ENCODE measurements at places on chromosomes 11 and 22.

GRCh38 chr11:130029137-130029536 is 26.5 kb upstream of the PRDM10 start:
- no peak for DNase-seq

GRCh38 chr11:68695531-68695930 is 11.2 kb downstream of the GAL start:
- DNase-seq: no peak

- no peak for DNase-seq
These were observed 5.6 kb downstream of the PIM3 start for GRCh38 chr22:49966041-49966773.

DNA sequence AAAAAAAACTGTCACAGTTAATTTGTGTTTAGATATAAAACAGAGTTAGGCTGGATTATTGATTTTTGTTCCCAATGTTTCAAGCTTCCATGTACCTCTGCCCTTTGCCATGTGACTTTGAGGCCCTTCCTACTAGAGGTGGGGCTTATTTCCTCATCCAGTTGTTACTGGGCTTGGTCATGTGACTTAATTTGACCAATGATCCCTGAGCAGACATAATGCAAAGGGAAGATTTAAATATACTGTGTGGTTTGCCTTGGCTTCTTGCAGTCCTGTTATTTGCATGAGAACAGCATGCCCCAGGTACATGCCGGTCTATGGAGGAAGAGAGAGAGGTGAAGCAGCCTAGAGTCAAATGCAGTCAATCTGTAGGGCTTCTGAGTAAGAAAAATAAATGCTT is 347.0 kb downstream of the MIAT start:
- no peak for DNase-seq

GRCh38 chr11:87493516-87493915 is 455.8 kb downstream of the TMEM135 start:
- no peak for DNase-seq

- no peak for DNase-seq
These were observed 1.2 kb downstream of the NUP160 start for GRCh38 chr11:47846998-47847397.

- DNase-seq: no peak
These were observed 2.9 kb upstream of the CAPN5 start for GRCh38 chr11:77063861-77064260.

DNA sequence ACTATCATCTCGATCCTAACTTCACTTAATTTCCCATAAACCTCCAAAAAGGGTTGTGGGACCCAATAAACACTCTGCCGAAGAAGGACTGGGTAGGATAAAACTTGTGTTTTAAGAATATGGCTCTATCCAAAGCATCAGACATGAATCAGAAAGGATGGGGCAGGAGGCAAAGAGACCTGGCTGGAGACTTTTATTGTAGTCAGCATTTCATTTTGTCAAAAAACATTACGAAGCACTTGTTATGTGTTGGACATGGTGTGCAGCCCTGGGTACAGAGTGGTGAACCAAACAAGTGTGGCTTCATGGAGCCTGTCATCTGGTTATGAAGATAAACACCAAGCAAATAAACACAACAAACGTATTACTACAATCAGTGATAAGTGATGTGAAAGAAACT is 17.3 kb downstream of the IL10RA start:
- no peak for DNase-seq

GRCh38 chr22:35541254-35541748 is 670 bp downstream of the RASD2 start:
- DNase-seq: no peak

DNA sequence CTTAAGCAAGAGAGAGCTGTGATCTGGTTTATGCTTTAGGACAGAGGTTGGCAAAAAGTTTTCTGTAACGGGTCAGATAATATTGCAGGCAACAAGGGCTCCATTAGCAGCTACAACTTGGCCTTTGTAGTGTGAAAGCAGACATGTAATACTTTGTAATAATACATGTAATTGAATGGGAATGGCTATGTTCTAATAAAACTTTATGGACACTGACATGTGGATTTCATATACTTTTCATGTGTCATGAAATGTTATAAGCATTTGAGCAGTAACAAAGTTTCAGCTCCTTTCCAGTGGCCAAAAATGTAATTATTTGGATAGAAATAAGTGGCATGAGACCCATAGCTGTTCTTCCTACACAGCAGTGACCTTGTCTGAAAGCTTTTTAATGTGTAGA is 3.1 kb downstream of the DYNC2H1 start:
- no peak for DNase-seq

GRCh38 chr22:35330258-35330861 is 30.7 kb downstream of the TOM1 start:
- no peak for DNase-seq

DNA sequence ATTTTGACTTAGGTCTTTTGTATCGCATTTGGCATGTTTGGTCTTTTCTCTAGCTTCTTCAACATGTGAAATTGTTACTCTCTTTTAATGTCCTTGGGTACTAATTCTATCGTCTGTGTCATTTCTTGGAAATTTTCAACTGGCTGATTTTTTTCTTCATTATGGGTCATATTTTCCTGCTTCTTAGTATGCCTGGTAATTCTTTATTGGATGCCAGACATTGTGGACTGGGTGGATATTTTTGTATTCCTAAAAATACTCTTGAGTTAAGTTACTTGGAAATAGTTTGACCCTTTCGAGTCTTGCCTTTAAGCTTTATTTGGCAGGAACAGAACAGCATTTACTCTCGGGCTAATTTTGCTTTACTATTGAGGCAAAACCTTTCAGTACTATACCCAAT is 140.1 kb downstream of the ETS1 start:
- no peak for DNase-seq

DNA sequence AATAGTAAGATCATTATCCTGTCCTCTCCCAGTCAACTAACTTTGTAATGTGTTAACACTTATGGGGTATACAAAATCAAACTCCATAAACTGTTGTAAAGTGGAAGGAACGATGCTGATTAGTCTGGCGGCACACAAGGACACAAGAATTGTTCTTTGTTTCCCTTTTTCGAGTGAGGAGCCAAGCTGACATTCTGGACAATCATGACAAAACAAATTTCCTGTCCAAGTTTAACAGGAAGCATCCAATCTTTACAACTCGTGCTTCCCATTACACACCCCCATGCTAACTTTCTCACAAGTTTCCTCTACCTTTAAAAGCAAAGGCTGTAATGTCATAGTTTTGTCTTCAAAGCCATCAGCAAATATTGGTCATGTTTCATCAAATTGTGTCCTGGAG is 20.4 kb upstream of the LDLRAD3 start:
- DNase-seq: no peak

DNA sequence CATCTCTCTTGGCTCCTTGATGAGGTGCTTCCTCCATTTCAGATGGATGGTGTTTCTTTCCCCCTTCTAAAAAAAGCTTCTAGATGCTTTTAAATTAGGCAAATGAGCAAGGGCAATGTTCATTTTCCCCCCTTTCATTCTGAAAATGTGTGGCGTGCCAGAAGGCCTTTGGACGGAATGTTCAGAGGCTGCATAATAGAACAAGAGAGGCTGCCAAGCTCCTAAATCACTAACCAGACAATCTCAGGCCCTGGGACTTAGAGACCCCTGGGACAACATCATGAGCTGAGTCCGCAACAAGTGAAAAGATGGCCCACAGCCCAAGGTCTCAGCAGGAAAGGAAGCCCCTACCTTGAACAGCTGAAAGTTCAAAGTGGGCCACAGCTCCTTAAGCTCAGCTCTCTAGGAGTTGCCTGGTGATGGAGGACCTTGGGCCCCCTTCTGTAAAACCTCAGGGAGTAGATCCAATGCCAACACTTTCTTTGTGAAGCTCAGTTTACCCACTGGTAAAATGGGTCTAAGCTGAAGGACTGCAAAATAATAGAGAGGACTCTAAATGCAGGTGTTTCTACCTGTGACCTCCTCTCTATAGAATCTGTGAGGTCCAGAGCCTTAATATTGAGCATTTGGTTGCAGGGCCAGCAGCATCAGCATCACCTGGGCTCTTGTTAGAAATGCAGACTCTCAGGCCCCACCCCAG is 144.0 kb downstream of the FBXO7 start:
- no peak for DNase-seq

DNA sequence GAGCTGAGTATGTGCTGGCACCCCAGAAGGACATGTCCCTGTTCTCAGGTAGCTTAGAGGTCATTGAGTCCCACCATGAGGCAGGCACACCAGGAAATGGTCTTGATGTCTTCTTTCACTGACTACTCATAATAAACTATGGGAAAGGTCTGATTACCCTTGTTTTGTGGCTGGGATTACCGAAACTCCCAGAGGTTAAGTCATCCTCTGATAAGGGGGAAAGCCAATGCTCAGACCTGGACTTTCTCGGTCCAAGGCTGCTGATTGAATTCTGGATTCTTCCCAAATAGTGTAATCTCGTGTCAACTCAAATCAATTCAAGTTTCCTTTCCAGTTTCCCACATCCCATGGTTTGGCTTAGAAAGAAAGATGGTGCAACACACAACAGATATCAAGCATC is 3.7 kb upstream of the CD44 start:
- DNase-seq: no peak

- DNase-seq: no peak
These were observed 6.6 kb downstream of the PARVB start for GRCh38 chr22:44030702-44031082.

DNA sequence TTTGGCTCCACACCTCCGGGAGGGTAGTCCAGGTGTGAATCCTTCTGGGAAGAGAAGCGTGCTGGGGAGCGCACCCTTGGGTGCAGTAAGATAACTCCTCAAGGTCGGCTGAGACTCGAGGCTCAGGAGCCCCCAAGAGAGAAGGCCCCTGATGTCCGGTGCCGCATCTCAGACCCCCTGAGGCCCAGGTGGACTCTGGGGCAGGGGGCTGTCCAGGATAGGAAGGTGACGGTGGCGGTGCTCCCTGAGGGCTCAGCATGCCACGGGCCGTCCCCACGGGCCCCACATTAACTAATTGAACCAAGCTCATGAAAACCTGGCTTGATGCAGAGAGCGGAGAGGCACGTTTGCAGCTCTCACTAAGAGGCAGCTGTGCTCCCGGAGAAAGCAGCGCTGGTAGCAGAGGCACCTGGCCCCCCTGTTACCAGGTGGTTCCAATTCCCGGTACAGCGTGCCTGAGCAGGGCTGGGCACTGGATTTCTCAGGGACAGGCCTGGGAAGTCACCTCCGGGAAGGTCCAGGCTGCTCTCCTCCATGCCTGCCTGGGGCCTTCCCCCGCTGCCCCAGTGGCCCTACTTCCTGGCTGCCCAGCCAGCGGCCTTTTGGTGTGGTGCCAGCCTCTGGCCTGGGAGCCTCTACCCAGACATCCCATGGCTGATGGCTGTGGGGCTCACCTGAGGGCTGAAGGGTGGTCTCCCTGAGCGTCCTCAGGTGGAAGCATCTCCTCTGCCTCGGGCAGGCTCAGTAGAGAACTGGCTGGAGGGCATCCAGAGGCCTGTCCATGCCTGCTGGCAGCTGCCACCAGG is 1.1 kb downstream of the KCNQ1 start:
- no peak for DNase-seq

DNA sequence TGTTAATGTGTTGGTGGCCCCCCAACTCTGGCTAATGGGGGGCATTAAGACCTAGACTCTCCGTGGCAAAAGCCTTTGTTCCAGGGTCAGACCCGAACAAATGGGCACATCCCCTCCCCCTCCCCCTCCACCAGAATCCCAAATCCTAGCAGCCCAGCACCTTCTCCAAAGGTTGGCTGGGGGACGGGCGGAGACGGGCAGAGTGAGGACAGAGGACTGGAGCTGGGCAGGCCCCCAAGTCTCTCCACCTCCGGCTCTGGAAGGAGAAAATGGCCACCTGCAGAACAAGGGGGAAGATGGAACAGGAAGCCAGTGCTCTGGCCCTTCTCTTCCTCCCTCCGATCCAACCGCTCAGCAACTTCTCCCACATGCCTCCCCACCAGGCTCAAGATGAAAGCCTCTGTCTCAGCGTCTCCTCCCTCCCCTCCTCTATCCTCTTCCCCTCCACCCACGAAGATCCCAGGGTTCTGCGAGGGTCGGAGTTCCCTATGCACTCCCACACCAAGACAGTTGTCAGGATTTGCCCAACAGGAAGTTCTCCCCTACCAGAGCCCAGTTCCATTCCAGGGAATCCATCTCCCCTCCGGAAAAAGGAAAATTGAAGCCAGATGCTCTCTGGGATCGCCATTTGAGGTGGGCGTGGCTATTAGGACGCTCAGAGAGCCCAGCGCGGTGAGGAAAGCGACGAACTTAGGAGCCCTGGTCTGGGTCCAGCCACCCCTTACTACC is 20.1 kb downstream of the ADA2 start:
- DNase-seq: no peak

GRCh38 chr11:6635082-6635932 is 16.1 kb upstream of the TPP1 start:
- no peak for DNase-seq

GRCh38 chr11:61256710-61257482 is 15.9 kb downstream of the PGA5 start:
- no peak for DNase-seq

DNA sequence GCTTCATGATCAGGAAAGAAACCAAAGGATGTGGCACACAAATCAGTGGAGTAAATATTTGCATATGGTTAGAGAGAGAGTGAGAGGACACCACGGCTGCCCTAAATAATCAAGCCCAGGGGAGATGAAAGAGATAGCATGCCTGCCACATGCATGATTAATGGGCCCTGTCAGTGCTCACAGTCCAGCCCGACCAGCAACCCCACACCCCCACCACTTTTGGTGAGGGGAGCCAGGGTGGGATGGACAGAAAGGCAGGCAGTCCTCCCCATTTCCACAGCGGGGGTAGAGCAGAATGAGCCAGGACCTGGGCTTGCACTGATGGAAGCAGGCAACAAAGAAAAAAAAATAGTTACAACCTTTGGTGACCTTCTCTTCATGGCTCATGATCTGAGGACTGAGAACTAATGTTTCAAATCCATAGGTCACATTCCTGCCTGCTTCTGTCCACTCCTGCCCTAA is 545.0 kb downstream of the ETS1 start:
- DNase-seq: no peak

Measured in AG09309 (cell line).